ENCODE measurements at places on chromosomes 7 and 10.

- no peak for DNase-seq
These were observed 135.1 kb downstream of the TAX1BP1 start for GRCh38 chr7:27875061-27875460.

GRCh38 chr10:121851786-121852185, 76.0 kb downstream of the ATE1 start:
- DNase-seq, result no peak

DNA sequence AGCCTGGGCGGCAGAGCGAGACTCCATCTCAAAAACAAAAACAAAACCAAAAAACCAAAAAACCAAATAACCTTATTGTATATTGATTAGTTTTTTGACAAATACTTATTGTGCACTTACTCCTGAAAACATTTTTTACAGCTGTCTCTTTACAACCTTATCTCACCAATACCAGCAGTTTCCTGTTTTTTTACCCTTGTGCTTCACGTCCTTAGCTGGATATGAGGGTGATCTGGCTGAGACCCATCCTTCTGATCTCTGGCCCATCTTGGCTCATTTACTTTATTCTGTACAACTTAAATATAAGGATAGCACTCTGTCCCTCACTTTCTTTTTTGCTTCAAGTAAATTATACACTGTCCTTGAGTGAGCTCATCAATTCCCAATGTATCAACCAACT, 104.6 kb upstream of the DNAJB12 start:
- DNase-seq, result no peak

DNA sequence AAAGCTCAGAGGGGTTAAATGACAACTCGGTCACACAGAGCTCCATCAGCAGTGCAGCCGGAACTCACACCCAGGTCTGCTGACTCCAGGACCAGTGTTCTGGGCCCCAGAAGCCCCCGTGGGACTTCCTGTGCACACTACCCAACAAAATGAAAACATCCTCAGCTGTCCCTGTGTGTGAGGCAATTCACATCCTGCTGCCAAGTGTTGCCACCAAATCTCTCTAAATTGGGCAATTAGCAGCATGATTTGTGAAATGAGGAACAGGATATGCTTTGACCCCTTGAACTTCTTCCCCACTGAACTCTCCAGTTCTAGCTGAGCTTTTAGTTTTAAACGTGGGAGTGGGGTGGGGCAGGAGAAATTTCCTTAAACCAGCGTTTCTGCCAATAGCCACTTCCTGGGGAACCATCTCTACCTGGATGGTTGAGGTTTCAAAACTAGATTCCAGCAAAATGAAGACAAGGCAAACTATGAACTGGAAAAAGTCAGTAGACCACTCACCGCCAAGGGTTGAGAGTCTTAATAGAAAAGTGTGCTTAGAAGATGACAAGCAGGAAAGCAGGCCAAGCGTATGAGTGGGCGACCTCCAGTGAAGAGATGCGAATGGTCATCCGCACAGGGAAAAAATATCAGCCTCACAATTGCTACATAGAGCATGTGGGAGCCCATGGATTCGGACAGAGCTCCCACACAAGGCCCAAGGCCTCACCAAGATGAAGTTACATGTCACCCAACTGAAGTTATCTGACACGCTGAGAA, 51.9 kb upstream of the CHST15 start:
- peak; percentile 64 for DNase-seq
